Progenitor cell of endocrine pancreas (in vitro differentiated cells): ENCODE measurements at places on chromosomes 3 and 15.

GRCh38 chr3:143226678-143227291, 107.2 kb downstream of the CHST2 start:
- no peaks in the 10 kb centered on the region for H3K27me3 ChIP-seq
- no peaks in the 10 kb centered on the region for H3K36me3 ChIP-seq
- no peak overlapping the region for H3K27ac ChIP-seq
- H3K4me3 ChIP-seq, result no peak overlapping the region
- no peak for DNase-seq

DNA sequence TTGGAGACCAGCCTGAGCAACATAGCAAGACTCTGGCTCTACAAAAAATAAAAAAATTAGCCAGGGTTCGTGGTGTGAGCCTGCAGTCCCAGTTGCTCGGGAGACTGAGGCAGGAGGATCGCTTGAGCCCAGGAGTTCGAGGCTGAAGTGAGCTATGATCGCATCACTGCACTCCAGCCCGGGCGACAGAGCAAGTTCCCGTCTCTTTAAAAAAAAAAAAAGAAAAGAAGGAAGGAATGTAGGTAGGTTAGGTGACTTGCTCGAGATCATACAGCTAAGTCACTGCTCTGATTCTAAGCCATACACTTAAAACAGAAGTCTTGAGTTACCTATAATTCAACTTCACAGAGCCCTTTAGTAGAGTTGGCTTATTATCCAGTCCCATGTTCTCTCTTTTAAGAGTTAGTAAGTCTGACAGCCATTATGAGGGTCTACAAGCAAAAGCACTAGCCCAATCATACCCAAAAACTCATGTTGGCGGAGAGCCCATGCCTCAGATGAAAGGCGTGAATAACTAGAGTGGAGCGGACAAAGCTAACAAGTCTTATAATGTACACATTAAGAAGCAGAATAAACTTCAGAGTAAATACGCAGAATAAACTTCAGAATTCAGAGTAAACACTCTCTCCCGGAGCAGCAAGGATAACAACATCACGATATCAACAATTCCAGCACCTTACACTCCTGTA, 768 bp downstream of the AAGAB start:
- no peaks in the 10 kb centered on the region for H3K36me3 ChIP-seq
- H3K4me3 ChIP-seq, result peak overlapping the region; percentile 94
- peaks cover 17% of the 10 kb centered on the region for H3K4me1 ChIP-seq
- peak overlapping the region; percentile 97 for H3K27ac ChIP-seq
- no peak for DNase-seq

GRCh38 chr15:40290545-40290917, 7.7 kb upstream of the ANKRD63 start:
- H3K27me3 ChIP-seq, result peaks cover 80% of the 10 kb centered on the region
- H3K36me3 ChIP-seq, result no peaks in the 10 kb centered on the region
- peak overlapping the region; percentile 42 for H3K4me3 ChIP-seq
- DNase-seq, result no peak
- peaks cover 1% of the 10 kb centered on the region for H3K4me1 ChIP-seq

DNA sequence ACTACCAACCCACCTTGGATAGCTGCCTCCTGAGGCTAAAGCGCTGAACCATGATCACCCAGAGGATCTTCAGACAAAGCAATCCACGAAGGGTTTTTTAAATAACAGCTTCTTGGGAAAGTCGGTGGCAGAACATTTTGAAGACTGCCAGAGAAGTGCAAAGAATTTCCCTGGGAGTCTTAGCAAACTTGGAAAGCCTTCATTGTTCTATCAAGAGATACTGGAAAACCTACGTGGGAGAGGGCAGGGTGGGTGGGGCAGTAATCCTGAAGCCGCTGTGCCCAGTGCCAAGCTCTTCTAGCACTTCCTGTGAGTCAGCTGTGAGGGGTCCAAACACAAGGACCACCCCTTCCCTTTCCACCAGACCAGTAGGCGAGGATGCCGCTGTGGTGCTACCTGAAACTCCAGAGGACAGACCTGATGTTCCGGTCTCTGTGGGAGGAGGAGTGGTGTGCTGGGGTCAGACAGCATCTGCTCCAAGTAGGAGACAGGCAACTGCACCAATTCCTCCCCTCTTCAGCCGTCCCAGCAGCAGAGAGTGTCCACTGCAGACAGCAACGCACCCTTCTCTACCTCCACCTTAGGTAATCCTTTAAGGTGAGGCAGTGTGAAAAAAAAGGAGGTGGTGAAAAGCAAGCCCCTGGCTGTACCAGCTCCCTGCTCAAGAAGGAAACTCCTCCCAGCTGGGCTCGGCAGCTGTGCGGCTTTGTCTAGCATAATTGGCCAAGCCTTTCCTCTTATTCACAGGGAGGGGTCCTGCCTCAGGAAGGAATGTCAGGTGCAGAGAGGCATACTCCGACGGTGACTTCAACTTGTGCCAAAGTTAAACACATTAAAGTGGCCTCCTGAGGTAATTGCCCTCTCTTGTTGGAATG, 99.0 kb downstream of the TMCC1 start:
- peak; percentile 62 for DNase-seq
- no peaks in the 10 kb centered on the region for H3K27me3 ChIP-seq

DNA sequence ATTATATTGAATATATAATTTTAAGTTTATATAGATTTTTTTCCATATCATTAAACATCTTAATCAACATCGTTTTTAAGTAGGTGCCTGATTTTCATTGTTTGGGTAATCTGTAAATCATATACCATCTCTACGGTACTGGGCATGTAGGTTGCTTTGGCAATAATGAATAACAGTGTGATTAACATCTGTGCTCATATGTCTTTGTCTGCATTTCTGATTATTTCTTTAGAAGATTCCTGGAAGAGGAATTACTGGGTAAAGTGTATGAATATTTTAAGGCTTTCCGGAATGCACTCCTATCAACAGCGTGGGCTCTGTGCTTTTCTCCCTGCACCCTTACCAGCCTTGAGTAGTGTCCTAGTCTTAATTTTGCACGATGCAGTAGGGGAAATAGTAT, 119.8 kb upstream of the LIPC start:
- no peaks in the 10 kb centered on the region for H3K27me3 ChIP-seq
- no peak overlapping the region for H3K27ac ChIP-seq
- peaks cover 16% of the 10 kb centered on the region for H3K4me1 ChIP-seq
